GM06990 (cell line): ENCODE measurements at places on chromosomes 12 and 14.

GRCh38 chr12:128871516-128871892 is 18.2 kb downstream of the GLT1D1 start:
- DNase-seq = no peak

DNA sequence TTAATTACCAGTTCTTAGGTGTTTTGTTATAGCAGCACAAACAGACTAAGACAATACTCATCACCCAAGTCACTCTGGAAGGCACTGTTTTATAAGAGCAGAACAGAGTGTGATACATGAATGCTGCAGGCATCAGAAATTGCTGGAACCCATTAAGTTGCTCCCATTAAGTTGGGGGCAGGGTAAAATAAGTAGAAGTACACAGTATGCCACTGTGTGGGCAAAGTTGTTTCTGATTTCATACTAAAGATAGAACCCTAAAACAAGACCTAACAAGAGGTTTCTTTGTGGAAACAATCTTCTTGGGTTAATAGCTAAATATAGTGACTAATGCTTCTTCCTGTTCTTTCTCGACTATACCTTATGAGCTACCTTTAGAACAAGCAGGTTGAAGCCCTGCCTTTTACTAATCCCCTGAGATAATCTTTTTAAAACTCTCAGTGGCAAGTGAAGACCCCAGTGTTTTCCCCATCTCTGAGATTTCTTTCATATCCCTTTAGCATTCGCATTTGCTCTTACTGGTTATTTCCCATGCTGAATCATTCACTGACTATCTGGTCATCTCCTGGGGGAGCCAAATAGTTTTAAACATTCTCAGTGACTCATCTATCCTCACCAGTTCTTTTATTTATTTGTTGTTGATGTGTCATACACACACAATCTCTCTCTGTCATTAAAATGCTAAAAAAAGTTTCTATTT is 52.3 kb downstream of the SOCS2 start:
- DNase-seq = peak; percentile 46

- no peak for DNase-seq
Measured at GRCh38 chr12:3229577-3229976, 152.4 kb downstream of the TSPAN9 start.

DNA sequence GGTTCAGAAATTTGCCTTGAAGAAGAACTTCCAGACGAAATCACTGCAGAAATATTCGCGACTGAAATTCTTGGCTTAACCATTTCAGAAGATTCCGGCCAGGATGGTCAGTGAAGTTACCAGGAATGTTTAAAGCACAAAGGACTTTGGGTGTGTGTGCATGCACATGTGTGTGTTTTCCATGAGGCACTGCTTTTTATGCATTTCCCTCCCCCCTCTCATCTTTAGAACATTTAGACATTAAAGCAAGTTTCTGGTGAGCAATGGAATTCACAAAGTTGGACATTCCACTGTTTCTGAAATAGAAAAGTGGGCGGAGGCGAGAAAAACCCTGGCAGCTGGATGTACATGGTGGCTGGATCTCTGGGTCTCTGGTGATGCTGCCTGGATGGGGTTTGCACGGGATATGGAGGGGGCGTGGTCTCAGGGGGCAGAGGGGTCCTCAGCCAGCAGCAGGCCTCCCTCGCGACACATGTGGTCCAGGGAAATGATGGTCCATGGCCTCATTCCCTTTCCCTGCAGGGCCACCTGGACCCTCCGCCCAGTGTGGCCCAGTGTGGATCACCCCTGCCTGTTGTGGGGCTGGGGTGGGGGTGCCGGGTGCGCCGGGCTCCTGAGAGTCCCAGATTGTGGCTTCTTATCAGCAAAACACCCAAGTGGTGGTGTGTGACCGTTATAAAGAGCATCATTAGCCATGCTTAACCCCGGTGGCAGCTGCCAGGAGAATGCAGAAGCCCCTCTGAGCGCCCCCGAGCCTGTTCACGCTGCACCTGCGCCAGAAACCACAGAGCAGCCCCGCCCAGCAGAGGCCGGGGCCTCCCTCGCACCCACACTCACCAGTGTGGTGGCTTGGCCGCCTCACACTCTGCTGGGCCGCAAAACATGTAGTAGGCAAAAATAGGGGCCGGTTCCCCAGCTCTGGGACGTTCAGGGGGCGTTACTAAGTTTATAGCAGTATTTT is 17.8 kb upstream of the BCL7A start:
- DNase-seq = peak; percentile 80

- no peak for DNase-seq
Measured at GRCh38 chr12:98198261-98198982, 317.0 kb upstream of the TMPO start.

GRCh38 chr12:17139931-17140330 is 534.0 kb upstream of the LMO3 start:
- DNase-seq = no peak

- no peak for DNase-seq
Measured at GRCh38 chr14:23478109-23478759, 8.7 kb downstream of the NGDN start.

DNA sequence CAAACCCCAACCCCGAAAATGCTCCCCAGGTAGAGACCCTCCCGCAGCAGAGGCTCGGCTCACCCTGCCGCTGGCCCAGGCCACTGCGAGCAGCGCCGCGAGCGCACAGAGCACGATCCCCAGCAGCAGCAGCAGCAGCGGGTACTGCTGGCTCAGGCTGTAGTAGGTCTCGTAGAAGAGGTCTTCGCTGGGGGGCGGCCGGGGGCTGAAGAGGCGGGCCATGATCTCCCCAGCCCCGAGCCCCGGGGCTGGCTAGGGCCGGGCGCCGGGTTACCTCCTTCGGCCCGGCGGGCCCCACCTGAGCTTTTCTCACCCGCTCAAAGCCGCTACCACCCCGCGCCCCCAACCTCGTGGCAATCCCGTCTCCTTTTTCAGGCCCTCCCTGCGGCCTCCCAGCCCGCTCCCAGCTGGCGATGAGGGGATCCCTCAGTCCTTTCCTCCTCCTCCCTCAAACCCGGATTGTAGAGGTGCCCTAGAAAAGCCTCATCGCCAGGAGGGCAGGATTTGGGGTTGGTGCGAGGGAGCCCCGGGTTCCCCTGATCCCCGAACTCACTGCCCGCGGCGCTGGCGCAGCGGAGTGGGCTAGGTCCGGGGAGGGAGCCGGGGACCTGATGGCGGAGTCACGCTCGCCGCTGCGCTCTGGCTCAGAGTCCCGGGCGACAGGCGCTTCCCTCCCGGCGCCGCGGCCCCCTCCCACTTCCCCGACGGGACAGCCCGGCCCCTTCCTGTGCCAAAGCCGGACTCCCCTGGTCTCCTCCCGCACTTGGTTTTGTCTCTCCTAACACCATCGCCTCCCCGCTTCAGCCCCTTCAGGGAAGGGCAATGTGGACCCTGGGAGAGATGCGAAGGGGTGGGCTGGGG is at the start of gene ADCY4:
Gene ADCY4, minus strand, starts transcription at position 641 of the 861 bp plus-strand sequence. Its CDS starts 419 bp downstream, at position 222.
- DNase-seq = no peak

GRCh38 chr14:73338551-73338950 is 101.2 kb downstream of the PAPLN start:
- no peak for DNase-seq

DNA sequence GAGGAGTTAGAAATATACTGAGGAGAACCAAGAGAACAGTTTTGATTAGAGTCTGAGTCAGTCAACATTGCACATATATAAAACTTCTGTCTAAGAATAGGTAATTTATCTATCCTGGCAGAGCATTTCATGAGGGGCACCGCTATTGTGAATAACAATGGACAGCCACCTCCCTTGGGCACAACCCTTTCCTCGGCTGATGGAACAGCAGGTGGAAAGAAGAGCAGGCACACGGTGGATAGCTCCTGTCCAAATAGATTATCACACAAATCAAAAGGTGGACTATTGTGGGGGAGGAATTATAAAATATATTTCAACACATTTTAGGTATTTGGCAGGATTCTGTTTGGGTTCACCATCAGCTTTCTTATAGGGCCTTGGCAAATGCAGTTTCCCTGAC is 84.0 kb upstream of the PTPRB start:
- no peak for DNase-seq

GRCh38 chr14:86357876-86358275 is 827.9 kb downstream of the FLRT2 start:
- DNase-seq = no peak

GRCh38 chr12:25932971-25933370 is 25.5 kb upstream of the RASSF8 start:
- no peak for DNase-seq

DNA sequence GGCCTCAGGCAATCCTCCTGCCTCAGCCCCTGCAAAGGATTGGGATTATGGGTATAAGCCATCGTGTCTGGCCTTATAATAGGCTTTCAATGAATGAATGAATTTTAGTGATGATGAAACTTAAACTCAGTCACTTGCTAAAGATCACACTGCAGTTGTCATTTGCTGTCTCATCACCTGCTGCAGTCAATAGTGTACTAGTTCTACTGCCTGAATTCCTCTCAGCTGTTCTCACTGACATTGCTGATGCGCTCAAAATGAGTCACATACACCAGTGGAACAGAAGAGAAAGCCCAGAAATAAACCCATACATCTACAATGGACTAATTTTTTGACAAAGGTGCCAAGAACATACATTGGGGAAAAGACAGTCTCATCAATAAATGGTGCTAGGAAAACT is 5.6 kb upstream of the SYNJ2BP start:
- DNase-seq = no peak

DNA sequence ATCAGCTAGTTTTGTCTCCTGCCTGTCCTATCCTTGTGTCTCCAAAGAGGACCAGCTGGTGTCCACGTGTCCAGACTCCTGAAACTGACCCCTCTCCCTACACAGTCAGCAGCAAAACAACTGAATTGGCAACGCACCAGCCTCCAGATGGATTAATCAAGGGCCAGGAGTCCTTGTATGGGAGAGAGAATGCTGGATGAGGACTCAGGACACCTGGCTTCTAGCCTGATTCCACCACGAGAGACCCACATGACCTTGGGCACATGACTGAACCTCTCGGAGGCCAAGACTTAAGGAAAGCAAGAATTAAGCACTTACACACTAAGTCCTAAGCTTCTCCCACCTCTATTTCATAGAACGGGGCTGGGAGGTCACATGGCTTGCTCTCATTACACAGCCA is 60.4 kb upstream of the CMKLR1 start:
- no peak for DNase-seq

DNA sequence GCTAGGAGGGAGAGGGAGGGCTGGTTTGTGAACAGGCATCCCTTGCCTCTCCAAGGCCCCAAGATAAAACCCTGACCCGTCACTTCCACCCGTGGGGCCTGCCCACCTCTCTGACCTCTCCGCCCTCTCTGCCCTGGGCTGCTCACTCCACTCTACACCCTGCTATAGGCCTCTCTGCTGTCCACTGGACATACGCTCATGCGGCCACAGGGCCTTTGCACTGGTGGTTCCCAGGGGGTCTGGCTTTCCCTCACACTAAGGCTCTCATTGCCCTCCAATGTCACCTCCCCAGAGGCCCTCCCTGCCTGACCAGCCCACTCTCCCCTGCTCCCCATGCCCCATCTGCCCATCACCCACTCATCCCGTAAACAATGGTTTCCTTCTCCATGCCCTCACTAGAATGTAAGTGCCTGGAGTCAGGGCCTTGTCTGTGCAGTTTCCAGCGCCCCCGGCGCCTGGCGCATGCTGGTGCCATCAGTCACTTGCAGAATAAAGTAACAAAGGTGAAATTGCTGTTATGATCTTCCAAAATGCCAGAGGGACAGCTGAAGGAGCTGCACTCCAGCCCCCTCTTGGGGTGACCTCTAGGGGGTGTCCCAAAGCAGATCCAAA is 73.6 kb downstream of the RFLNA start:
- DNase-seq = no peak

DNA sequence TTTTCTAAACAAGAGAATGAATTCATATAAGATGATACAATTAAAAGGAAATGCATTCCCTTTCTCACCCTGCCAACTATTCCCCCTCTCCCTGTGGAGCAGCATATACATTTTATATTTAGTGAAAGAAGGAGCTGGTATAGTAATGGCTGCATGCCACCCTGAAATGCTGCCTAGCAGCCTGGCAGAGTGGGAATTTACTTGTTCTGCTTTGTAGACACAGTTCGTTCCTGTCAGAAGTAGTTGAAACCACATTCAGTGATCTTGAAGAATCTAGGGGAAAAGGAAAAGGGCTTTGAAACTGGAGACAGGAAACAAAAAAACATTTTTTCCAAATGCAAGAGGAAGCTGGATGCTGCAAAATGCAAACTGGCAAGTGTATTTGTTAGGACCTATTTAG is 176.0 kb upstream of the PLEKHA5 start:
- DNase-seq = no peak

DNA sequence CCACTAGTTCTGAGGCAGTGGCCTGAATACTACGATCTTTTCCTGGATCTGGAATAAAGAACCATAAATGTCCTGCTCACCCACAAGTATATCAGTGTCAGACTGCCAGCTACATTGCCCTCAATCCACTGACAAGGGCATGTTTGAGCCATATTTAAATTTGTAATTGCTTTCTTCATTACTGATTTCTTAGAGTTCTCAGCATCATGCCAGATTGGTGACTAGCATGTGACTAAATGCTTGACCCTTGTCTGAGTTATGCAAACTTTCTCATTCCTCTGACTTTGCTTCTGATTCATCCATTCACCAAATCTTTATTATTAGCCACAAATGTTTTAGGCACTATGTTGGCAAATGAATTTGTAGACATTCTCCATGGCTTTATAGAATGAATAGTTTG is 143.6 kb upstream of the SLC16A7 start:
- DNase-seq = no peak

- DNase-seq = no peak
Measured at GRCh38 chr14:96055065-96055752, 16.0 kb downstream of the C14orf132 start.

DNA sequence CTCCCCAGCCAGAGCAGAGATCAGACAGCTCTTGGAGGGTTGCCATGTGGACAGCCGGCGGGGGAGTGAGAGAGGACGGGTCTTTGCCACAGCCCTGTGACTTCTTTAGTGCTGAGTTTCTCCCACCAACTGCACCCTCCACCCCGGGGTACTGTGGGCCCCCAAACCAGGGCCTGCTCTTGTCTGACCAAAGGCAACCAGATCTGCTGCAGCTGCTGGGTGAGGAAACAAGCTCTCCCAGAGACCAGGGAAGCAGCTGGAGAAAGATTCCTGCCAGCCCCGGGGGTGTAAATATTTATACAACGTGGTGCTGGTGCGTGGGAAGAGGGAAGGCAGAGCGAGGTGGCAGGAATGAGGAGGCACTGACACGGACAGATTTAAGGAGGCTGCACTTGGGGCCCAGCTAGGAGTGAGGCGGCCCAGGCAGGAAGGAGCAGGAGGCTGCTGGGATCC is 14.3 kb upstream of the ZFP36L1 start:
- no peak for DNase-seq

DNA sequence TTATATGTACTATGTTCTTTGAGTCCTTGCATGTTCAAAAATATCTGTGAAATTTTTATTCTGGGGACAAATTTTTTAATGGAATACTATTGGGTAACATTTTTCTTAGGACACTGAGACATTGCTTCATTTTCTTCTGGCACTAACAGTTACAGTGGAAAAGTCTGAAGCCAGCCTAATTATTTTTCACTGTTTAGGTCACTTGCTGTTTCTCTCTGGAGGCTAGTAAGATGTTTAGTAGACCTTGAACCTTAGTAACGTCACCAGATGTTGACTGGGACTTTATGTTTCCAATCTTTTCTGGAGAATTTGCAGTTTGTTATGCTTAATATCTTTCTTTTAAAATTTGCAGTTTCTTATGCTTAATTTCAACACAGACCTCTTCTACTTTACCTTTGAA is 12.3 kb upstream of the EPYC start:
- no peak for DNase-seq
